Neural crest cell (in vitro differentiated cells): ENCODE measurements at places on chromosomes 6 and 20.
A peak's percentile ranks its signal among the peaks of the same experiment; 100 is the strongest.

DNA sequence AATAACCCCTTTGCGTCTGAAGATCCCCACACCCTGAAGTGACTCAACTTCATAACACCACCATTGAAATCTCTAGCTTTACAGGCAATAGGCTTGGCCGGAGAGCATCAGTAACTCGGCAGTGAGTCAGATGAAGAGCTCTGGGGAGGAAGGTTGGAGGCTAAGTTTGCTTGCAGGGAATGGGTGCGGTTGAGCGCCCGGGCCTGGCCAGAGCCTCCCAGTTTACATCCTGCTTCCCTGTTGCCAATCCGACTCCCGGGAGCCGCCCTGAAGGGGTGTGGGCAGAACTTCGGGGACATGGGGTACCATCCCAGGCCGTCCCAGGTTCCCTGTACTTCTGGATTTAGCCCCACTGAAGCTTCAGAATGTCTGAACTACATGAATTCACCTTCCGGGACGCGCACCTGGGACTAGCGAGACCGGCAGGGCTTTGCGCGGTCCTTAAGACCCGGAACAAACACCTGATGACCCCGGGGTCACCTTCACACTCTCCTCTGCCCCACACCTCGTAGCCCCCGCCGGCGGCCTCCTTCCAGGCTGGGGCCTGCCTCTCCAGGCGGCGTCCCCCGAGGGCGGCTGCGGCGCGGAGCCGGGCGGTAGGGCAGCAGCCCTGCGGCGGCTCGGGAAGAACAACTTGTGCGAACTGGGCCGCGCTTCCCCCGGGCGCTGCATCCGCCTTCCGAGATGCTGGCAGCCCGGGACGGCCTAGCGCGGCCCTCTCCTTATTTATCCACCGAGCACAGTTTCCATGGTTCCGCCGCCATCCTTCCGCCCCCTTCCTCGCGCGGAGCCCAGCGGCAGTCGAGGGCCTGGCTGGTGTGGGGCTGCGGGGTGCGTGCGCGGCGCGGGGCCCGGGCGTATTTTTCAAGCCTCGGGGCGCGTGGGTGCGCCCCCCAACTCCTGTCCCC lies 56.6 kb upstream of the RREB1 start:
- DNase-seq, result peak; percentile 33

DNA sequence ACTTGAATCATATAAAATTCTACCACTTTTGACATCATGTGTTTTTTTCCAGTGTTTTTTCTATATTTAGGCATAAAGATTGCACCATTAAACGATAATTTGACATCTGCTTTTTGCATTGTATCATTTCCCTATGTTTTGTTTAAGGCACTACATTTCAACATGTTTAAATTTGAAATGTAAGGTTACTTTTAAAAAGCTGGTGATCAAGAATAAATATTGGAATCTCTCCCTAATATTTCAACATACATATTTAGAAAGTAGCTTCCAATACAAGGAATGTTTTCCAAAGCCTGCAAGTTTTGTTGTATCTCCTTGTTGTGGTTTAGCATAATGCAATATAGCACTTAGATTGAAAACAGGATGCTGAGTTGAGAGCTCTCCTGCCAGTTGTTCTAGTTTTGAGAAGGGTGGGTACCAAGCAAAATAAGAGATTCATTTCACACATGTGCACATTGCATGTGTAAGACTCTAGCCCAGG lies 76.5 kb downstream of the SYNJ2 start:
- DNase-seq, result no peak

DNA sequence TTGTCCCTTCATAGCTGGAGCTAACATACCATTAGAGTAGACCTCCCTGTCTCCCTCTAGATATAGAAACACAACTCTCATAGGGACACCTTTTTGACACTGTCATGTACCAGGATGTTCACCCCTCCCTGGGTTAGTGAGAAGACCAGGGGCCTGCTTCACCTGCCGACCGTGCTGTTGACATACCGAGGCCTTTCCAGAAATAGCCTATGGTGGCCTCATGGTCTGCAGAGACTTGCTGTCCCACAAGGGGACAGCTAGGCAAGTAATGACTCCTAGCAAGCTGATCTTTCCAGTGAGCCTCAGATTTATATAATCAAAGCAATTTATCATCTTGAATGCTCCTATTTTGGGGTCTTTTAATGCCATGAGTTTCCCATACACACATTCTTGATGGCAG lies 15.0 kb downstream of the ZDHHC14 start:
- DNase-seq, result no peak

DNA sequence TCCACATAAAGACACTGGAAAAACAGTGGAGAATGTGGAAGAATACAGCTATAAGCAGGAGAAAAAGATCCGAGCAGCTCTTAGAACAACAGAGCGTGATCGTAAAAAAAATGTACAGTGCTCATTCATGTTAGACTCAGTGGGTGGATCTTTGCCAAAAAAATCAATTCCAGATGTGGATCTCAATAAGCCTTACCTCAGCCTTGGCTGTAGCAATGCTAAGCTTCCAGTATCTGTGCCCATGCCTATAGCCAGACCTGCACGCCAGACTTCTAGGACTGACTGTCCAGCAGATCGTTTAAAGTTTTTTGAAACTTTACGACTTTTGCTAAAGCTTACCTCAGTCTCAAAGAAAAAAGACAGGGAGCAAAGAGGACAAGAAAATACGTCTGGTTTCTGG lies 57.1 kb downstream of the MAP3K4 start:
- no peak for DNase-seq

DNA sequence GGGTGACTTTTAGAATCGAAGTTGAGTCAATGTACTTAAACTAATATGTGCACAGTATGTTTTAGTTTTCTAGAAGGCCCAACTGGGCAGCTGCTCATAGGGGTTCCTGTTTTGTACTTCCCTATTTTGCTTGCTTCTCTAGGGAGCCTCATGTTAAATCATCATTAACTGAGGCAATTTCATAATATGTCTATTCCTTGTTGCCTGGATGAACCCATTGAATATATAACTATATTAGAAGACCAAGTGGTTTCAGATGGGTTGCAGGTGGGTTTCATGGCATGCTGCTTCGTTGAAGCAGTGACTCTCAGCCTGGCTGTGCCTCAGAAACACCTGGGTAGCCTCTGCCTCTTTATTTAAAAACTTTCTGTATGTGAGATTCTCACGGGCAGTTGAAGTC lies 22.2 kb downstream of the CARMIL1 start:
- no peak for DNase-seq

- no peak for DNase-seq
These were observed 80.4 kb downstream of the PHACTR3 start for GRCh38 chr20:59684685-59685242.

DNA sequence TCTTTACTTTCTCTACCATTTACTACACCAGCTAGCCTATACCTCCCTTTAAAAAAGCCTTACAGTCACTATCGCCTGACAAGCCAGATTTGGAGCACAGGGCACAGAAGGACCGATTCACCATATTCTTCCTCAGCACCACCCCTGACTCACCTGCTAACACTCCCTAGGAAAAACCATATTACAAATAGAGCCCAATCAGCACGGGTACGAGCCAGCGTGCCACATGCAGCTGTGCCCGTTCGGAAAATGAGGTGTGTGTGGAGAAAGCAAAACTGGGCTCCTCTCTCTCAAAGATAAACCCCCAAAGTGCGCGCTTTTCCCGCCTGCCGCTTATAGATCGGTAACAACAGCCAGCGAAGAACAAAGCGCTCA lies 1.2 kb downstream of the SYNCRIP start:
- no peak for DNase-seq

GRCh38 chr6:138527411-138528088 lies 28.3 kb upstream of the NHSL1 start:
- DNase-seq, result no peak

- DNase-seq, result peak; percentile 82
These were observed 214.5 kb upstream of the ZNF184 start for GRCh38 chr6:27687154-27688013.

GRCh38 chr20:54019127-54019526 lies 51.3 kb downstream of the BCAS1 start:
- DNase-seq, result no peak

DNA sequence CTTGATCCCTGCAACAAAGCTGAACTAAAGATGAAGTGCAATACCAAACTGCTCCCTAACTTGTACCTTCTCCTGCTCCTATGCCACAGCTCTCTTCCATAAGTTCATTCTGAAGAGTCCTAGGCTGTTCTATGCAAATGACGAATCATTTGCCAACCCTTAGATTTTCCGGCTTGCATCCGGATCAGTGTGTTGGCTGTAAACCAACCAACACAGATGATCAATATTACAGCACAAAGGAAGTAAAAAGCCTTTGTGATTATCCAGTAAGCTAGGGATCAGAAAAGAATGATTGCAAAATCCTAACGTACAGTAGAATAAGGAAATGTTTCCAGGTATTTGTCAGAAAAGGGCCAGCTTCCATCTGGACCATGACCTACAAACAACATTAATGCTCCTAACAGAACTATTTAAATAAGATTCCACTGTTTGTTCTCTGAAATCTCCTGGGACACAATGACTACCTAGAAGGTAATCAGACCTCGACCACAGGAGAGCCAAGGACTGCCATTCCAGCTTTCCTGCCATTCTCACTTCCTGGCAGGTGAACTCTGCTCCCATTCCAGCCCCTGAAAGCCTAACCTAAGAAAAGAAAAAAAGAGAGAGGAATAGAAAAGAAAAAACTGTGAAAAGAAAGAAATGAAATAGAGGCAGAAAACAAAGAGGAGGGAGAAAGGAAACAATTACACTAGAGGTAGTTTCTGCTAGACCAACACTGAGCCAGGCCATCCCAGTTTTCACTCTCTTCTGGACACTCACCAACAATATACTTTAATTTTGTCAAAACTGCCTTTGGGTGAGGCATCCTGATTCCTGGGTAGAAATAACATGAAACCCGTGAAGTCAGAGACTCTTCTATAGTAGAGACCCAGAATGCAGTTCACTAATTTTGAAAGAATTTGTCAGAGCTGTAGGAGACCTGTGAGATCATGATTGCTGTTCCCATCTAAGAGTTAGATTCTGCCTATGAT lies 19.7 kb downstream of the GMDS start:
- no peak for DNase-seq

GRCh38 chr6:48255094-48255493 lies 144.1 kb upstream of the PTCHD4 start:
- no peak for DNase-seq

DNA sequence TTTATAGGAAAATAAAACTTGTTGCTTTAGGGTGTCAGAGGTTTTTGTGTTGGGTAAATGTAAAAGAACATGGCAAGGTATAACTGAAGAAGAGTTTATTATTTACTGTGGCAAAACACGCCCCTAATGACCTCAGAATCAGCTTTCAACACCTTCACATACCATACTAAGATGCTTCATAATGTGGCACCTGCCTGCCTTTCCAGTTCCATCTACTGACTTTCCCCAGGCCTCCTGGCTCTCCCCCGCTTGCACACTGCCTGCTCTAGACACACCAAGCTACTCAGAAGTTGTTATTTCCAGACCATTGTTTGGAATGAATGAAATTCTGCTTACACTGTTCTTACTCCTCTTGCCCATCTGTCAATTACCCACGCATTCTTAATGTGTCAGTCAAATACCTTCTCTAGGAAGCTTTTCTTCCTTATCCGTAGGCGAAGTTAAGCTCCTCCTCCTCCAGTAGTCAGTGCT lies 1.8 kb downstream of the TIAM2 start:
- DNase-seq, result no peak

DNA sequence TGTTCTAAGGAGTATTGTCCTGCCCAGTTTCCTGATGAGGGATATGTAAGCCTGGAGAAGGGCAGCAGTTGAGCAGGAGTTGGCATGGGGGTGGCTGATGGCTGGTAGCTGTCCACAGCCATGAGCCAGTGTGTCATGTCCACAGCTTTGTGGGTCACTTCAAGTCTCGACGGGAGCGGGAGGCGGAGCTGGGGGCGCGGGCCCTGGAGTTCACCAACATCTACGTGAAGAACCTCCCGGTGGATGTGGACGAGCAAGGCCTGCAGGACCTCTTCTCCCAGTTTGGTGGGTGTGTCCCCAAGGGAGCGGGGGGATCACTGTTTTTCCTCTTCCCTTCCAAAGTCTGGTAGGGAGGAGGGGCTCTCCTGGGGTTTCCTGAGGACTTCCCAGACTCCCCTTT lies 8.9 kb downstream of the PABPC1L start:
- no peak for DNase-seq

GRCh38 chr20:63121749-63122405 lies 94.1 kb downstream of the YTHDF1 start:
- no peak for DNase-seq

DNA sequence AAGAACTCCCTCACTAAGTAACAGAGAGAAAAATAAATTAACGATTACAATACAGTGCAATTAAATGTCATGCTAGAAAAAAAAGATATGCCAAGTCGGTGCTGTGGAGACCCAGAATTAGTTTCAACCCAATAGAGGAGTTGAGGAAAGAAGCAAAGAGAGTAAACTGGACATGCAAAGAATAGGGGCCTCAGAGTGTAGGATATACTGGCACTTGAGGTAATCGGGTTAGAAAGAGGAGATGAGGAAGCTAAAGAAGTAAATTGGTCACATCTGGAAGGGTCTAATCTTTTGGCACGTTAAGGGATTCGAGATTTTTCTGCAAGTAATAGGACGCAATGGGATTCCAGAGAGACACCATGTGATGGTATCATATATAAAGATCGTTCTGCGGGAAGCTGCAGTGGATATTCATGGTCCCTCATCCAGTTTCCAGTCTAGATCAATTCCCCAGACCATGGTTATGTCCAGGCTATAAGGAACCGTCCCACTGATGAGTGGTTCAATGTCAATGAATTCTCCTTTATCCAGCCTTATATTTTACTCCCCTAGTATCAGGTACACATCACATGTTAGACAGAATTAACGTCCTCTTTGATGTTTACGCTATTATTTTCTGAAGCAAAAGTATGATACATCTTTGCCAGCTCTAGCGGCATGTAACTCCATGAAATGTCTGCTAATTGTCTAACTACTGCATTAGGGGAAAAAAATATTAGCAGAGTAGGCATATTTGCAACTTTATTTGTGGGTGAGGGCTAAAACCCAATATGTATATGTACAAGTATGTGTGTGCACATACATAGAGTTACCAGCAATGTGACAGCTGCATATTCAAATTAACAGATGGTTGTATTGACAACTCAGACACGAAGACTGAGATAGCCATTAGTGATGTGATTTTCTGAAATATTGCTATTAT lies 1.1 kb upstream of the TBC1D32 start:
- no peak for DNase-seq

DNA sequence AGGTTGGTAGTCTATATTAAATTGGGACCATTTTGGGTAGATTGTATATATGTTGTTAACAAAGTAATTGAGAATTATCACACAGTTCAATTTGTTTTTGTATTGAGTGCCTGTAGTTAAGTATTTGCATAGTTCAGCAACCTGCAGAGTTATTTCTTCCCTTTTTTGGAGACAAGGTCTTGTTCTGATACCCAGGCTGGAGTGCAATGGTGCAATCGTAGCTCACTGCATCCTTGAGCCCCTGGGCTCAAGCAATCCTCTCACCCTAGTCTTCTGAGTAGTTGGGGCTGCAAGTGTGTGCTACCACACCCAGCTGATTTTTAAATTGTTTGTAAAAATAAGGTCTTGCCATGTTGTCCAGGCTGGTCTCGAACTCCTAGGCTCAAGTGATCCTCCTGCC lies 250.5 kb downstream of the UTRN start:
- no peak for DNase-seq

- no peak for DNase-seq
These were observed 11.6 kb upstream of the NTSR1 start for GRCh38 chr20:62696989-62697388.

- DNase-seq, result no peak
These were observed 311.5 kb downstream of the PLCB1 start for GRCh38 chr20:8443464-8444072.
